ENCODE measurements at places on chromosomes 12 and 14.
A peak's percentile ranks its signal among the peaks of the same experiment; 100 is the strongest.

DNA sequence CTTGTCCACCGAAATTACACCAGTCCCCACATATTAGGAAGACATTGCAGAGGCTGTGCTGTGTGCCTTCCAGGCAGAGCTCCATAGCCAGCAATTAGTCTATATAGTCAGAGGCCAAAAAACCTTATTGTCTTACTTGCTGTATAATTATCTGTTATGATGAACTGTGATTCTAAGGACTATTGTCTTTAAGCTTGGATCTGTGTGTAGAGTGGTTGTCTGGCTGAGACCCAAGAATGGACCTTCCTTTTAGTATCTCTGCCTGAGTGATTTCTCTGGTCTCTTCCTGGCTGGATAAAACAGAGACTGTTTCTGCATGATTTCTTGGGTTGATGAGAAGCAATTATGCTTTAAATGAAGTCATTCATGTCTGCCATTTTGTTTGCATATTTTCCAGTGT is 465.3 kb downstream of the PRKD1 start:
- DNase-seq = no peak

- DNase-seq = no peak
Measured at GRCh38 chr14:102503641-102504327, 5.8 kb downstream of the ANKRD9 start.

- peak; percentile 21 for DNase-seq
Measured at GRCh38 chr12:109946505-109946904, 46.4 kb downstream of the TCHP start.

- DNase-seq = no peak
Measured at GRCh38 chr12:95634622-95635621, 83.6 kb upstream of the USP44 start.

DNA sequence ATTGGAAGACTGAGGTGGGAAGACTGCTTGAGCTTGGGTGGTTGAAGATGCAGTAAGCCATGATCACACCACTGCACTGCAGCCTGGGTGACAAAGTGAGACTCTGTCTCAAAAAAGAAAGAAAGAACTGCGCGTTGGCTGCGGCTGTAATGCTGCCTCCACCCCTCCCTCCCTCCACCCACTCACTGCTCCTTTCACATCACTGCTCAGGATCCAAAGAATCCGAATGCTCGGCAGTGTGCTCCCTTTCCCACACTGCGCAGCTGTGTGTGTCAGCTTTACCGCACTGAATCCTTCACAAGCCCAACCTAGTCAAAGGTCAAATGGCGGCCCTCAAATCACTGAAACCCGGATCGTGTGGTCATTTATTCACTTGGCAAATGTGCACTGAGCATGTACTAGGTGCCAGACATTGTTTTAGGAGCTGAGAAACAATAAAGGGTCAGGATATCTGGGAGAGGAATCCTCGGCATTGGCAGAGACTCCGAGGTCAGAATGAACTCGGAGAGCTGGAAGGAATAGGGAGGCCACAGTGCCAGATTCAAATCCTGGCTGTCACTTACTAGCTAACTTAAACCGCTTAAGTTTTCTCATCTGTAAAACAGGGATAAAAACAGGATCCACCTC is 11.5 kb upstream of the TDRD9 start:
- DNase-seq = no peak
